ENCODE measurements at places on chromosomes 5 and 9.

GRCh38 chr5:14408969-14409586 lies 172.5 kb upstream of the OTULINL start:
- no peak for DNase-seq

DNA sequence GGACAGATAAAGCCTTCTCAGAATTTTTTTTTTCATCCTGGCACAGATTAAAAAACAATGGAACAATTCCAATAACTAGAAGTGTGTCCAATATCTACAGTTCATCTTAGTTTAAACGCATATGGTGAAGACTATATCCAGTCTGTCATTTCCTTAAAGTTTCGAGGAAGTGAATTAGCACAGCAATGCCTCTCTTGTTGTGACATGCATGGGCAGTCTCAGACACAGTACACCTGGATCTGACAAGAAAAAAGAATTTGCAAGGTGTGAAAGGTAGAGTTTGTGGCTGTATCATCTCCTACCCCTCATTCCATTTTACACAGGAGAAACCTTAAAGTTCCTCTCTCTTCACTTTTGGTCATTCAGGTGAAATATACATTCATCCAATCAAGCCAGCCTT lies 100.6 kb upstream of the ADAMTS19 start:
- DNase-seq, result no peak

DNA sequence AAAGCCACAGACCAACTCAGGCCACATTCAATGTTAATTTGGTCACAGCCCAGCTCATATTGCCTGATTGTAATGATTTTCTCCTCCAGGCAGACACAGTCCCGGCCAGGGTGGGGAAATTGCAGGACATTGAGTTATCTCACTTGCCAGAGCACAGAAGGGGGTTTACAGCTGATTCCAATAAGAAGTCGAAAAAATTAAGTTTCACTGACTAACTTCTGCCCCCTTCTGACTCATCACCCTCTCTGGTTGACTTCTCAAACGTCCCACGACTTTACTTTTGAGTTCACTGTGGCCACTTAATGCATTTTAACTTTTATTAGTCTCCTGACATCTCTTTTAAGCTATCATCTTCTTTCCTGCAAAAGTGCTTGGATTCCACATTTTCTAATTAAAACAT lies 321.4 kb upstream of the WWC1 start:
- no peak for DNase-seq

- no peak for DNase-seq
Observed at GRCh38 chr5:103741984-103742383, 179.4 kb upstream of the NUDT12 start.

GRCh38 chr9:122246666-122247065 lies 17.9 kb upstream of the LHX6 start:
- DNase-seq, result no peak

DNA sequence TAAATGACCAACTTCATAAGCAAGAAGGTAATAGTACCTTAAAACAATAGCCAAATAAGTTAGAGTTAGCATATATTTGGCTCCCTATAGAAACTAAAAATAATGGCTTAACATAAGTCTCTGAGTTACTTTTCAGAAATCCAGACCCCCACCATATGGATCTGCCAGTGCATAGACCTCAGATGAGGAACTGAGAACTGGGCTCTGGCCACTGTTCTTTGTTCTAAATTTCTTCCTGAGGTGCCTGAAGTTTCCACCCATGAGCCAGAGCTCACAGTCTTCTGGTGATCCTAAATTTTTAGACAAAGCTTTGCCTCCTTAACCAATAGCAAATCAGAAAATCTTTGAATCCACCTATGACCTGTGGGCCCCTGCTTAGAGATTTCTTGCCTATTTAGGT lies 250.9 kb downstream of the YTHDC2 start:
- no peak for DNase-seq

- no peak for DNase-seq
Observed at GRCh38 chr5:169074839-169075238, 226.1 kb downstream of the SLIT3 start.

- no peak for DNase-seq
Observed at GRCh38 chr5:159878988-159879471, 37.3 kb upstream of the ADRA1B start.

DNA sequence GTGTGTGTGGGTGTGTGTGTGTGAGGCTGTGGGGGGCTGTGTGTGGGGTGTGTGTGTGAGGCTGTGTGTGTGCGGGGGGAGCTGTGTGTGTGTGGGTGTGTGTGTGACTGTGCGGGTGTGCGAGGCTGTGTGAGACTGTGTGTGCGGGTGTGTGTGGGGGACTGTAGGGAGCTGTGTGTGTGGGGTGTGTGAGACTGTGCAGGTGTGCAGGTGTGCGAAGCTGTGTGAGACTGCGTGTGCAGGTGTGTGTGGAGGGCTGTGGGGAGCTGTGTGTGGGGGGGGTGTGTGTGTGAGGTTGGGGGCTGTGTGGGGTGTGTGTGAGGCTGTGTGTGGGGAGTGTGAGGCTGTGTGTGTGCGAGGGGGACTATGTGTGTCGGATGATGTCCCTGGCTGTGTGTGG lies 23.2 kb downstream of the AHRR start:
- no peak for DNase-seq

- DNase-seq, result no peak
Observed at GRCh38 chr5:176733406-176734262, 76.7 kb upstream of the UNC5A start.

GRCh38 chr9:70044490-70045307 lies 1.1 kb downstream of the MAMDC2 start:
- DNase-seq, result no peak

GRCh38 chr5:139378101-139378825 lies 4.8 kb downstream of the SLC23A1 start:
- no peak for DNase-seq

GRCh38 chr5:86314951-86315350 lies 302.8 kb upstream of the COX7C start:
- no peak for DNase-seq

Measured in activated naive CD8-positive, alpha-beta T cell treated with anti-CD3 and anti-CD28 coated beads, Interleukin-2, amount 50 U/mL, for 24 hours (primary cell).